ENCODE measurements at places on chromosomes 7 and 10.

- DNase-seq: peak; percentile 68
These were observed 8.0 kb downstream of the TNS3 start for GRCh38 chr7:47573758-47574481.

DNA sequence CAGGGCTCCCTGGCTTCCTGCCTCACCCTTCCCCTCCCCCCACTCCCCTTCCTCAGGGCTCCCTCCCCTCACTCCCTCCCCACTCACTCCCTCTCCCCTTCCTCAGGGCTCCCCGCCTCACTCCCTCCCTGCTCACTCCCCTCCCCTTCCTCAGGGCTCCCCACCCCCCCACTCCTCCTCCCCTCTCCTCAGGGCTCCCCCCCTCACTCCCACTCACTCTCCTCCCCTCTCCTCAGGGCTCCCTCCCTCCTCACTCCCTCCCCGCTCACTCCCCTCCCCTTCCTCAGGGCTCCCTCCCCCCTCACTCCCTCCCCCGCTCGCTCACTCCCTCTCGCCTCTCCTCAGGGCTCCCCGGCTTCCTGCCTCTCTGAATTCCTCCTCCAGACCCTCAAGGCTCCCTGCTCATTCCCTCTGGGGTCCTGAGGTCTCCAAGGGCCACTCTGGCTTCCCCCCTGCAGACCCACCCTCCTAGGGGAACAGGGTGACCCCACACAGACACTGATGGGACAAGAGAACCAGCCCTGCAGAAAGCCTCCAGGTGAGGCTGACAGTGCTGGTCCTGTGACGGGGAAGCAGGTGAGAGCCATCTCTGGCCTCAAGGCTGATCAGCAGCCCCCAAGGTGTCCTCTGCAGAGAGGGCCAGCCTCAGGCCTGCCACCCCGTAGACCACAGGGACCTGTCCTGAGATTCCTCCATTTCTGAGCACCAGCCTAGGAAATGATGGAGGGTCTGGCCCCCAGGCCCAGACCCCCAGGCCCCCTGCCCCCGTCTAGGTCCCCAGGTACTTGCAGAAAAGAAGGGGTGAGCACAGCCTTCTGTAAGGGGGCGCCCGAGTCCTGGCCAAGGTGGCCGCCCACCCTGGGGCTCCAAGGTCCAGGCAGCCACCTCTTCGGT lies 47.2 kb downstream of the PWWP2B start:
- DNase-seq: no peak

DNA sequence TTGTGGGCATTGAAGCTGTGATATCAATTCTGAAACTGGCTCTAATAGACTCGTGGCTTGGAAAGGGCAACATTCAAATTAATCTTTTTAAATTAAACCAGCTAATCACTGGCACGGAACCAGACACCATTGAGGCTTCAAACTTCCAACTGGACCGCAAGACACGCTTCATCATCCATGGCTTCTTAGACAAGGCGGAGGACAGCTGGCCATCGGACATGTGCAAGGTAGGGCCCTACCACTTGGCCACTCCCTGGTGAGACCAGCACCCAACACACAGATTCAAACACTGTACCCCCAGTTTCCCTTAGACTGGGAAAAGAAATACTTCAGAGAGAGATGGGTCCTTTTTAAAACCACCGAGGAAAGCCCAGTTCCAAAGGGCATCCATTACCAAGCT lies 5.1 kb downstream of the PNLIPRP2 start:
- DNase-seq: no peak

- DNase-seq: no peak
These were observed 2.9 kb downstream of the ECHS1 start for GRCh38 chr10:133370030-133370786.

GRCh38 chr7:79425665-79426064 lies 27.8 kb downstream of the MAGI2 start:
- DNase-seq: no peak

DNA sequence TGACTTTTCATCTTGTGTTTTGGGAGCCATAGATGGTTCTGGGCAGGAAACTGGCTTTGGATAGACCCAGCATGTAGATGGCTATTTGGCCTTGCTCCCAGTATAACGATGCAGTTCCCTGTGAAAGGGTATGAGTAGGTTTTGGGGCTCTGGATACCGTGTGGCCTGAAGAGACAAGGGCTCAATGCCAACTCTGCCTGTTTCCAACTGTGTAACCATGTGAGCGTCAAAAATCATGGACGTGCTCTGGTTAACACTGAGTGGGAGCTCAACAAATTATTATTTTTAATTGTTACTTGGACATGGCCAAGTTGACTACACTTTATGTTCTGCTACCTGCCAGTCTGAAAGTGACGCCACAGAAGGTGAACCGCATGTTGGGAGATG lies 41.8 kb downstream of the EGFR start:
- DNase-seq: no peak

DNA sequence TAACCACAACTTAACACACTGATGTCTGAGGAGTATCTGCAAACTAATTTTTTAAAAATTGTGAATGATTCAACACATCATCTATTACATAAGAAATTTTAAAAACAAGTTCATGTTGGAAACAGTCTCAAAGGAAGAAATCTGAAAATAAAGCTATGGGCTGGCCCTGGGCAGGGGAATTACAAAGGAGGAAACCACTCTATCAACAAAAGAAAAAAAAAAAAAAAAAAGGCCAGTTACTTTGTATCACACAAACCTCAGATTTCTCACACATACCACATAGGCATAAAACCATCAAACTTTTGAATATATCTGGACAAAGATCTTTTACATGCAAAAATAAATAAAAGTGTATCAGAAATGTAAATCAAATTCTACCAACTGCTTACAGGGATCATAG lies 20.8 kb downstream of the TIAL1 start:
- no peak for DNase-seq

GRCh38 chr10:485776-486175 lies 203.7 kb downstream of the DIP2C start:
- DNase-seq: no peak

DNA sequence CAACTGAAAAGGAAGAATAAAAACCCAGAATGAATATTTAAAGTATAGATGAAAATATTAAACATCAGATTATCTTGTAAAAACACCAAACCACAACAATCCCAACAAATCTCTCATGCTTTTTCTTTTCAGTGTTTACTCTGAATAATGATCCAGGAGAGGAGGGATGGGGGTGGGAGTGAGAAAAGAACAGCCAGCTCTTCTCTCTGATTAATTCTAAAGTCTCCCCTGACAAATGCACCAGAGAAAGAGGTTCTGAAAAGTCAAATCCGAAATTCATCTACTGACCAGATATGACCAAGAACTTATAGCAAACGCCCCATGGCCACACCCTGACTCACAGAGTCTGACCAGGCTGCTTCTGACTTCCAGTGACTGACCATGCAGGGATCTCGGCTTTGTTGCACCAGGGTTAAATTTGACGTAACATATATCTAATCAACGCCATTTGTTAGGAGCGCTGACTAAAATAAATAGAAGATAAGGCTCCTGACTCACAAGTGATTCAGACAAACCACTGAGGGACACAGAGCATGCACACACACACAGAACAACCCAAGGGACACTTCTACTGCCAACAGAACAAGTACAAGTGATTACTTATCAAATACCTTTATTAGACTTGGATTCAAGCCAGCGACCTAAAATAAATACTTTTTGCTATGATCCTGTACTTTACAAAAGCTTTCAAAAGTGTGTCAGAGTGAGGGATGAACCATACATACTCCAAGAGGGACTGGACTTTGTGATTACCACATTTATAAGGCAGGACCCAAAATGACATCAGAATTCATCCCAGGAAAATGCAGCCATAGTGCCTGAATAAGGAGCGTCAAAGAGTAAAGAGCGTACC lies 9.3 kb upstream of the SPOCK2 start:
- peak; percentile 91 for DNase-seq

GRCh38 chr7:54904986-54905385 lies 113.8 kb upstream of the EGFR start:
- no peak for DNase-seq

DNA sequence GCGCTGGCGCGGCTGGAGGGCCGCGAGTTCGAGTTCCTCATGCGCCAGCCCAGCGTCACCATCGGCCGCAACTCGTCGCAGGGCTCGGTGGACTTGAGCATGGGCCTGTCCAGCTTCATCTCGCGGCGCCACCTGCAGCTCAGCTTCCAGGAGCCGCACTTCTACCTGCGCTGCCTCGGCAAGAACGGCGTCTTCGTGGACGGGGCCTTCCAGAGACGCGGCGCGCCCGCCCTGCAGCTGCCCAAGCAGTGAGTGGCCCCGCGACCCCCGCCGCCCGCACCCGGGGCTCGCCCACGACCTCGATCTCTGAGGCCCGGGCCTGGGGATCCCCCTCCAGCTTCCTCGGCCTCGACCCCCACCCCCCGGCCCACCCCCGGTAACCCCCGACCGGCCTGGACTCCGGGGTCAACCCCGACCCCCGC lies 537 bp downstream of the FOXK1 start:
- peak; percentile 38 for DNase-seq

GRCh38 chr10:79387974-79388850 lies 40.9 kb downstream of the PPIF start:
- DNase-seq: no peak

DNA sequence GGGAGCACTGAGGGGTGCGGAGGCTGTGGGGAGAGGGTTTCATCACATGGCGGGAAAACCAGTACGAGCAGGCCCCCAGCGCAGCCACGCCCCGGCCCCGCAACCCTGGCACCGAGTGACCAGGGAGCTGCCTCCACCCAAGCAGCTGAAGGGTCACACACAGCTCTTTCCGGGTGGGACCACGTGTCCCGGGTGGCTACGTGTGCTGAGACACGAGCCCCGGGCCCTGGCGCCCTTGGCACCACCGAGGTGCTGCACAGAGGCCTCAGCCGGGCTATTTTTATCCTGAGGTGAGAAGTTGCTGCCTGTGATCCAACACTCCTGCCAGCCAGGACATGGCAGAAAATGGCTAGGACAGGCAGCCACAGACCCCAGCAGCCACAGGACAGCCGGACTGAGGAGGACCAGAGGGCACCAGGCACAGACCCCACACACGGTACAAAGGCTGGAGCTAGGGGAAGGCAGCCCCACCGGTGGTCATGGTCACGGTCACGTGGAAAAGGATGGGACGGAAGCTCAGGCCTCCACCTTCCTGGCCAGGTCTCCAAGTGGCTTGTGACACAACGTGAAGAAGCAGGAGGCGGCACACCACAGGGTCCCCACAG lies 223.7 kb downstream of the MAD1L1 start:
- no peak for DNase-seq

- peak; percentile 62 for DNase-seq
These were observed 20.1 kb upstream of the FAM170B start for GRCh38 chr10:49153971-49154370.

GRCh38 chr10:17003651-17004286 lies 125.8 kb downstream of the CUBN start:
- no peak for DNase-seq

DNA sequence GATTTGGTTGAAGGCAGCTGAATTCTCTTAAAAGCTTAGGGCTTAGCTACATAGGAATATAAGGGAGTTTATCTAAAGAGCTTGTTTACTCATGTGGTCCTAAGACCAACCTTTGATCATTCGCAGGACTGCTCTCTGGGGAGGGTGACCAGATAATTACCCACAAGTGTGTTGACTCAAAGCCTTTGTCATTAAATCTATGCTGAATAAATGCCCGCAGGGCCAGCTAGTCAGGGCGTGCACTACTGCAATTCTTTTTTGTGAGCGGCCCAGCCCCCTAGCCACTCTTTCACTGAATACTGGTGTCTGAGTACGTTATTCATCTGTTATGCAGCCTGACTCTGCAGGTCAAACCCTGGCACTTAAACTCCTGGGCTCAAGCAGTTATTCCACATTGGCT lies 69.6 kb downstream of the AKAP9 start:
- no peak for DNase-seq

GRCh38 chr10:9081253-9081652 lies 1026.8 kb downstream of the GATA3 start:
- no peak for DNase-seq

- DNase-seq: no peak
These were observed 89.3 kb downstream of the HIP1 start for GRCh38 chr7:75649462-75649861.

DNA sequence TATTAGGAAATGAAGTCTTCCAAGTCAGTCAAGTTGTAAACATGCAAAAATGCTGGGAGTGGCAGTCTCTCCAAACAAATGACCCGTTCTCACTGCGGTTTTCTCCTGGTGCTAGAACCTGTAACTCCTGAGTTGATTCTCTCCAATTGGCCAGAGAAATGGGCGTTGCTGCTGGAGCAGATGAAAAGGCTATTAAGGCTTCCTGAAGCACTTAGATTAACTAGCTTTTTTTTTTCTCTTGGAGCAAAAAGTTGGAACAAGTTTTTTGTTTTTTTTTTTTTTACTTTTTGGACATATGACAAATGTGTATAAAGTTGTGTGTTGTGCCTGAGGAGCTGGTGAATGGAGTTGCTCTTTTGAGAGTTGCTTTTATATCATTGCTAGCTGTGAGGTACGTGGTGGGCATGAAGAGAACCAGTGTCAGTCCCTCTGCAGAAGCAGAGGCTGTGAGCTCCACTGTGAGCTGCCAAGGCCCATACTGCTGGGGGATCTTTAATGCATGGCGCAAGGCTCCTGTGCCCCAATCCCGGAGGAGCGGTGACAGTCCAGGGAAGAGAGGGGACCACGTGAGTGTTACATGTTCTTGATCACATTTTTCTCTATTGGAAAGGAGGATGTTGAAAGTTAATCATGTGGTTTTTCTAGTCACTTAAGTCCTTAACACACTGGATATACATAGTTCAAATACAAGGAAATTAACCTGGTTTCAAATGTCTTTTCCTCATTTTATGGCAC lies 393.6 kb upstream of the GALNT17 start:
- no peak for DNase-seq

GRCh38 chr10:132696728-132697577 lies 89.0 kb downstream of the NKX6-2 start:
- no peak for DNase-seq

DNA sequence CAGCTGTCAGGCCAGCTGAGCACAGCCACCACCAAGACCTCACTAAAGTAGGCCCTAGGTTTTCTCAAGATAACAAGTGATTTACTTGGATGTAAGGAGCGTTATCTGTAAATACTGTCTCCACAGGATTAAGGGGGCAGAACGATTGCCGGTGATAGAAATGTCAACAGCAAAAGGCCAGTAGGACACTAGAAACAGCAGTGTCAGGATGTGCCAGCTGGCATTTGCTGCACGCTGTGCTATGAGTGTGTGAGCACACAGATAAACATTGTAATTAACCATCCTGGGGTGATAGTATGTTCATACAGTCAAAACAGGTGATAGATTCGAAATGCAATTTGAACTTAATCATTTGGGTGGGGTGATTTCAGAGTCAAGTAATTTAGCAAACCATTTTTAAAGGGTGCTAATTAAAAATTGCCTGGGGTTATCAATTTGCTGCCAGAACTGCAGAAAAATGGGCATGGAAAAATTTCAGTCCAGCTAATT lies 36.3 kb upstream of the NOBOX start:
- no peak for DNase-seq

DNA sequence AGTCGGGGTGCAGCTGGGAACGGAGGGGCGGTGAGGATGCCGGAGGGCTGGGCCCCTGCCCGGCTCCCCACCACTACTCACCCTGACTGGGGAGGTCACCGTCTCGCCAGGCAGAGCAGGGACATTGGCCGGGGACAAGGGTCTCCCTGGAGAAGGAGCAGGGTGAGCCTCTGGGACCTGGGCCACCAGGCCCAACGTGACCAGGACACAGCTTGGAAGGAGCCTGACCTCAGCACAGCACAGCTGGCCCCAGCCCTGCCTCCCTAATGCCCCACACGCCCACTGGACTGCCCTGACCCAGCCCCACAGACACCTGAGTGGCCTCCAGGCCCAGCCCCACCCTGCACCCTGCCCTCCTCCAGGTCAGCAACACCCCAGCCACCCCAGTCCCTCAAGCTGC lies 21.1 kb downstream of the MICALL2 start:
- DNase-seq: no peak

Measured in HCEC 1CT (cell line).